Prostate gland (tissue), 2 donors: ENCODE measurements at places on chromosomes 16 and 17. TPM values are rescaled to one million over a fixed set of nuclear protein-coding genes. Genes with fewer than 3 reads are reported as not detected.

GRCh38 chr16:56048425-56049105 lies 142.7 kb upstream of the GNAO1 start:
- DNase-seq: no peak

- DNase-seq: no peak
Observed at GRCh38 chr17:82911822-82912221, 72.0 kb upstream of the ZNF750 start.

GRCh38 chr16:9612267-9612666 lies 520.8 kb downstream of the HAPSTR1 start:
- DNase-seq: no peak

Gene CAPNS2
- not detected for total RNA-seq

Gene KRT16
- total RNA-seq: 6.7 TPM

Gene DVL2
- 116 TPM for total RNA-seq

Gene TMEM132E
- not detected for total RNA-seq

DNA sequence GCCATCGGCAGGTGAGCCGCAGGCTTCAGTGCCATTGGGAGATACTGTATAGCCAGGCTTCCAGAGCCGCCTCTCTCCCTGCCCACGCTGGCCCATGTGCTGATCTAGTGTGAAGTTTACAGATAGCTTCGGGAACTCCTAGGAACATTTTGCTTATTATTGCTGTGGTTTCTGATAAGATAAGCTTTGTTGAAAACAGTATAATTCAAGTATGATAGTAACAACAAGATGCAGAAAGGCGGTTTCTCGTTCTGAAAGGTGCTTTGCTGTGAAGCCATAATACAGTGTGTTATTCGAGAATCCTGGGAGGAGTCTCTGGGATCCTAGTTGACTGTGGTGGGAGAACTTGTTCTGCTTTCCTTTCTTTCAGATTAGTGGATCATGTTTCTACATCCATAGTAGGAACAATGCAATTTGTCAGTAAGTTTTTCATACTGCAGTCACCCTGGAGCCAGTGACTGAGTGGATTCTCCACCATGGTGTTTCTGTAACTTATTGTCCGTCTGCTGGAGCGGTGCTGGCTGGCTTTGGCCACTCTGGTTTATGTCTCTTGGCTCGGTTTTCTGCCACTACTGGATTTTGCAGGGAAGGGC lies 31.5 kb downstream of the RAB11FIP3 start:
- peak; percentile 46 for DNase-seq

- no peak for DNase-seq
Observed at GRCh38 chr17:43768943-43769342, 9.8 kb downstream of the DUSP3 start.
